ENCODE measurements at places on chromosomes 4 and X.

DNA sequence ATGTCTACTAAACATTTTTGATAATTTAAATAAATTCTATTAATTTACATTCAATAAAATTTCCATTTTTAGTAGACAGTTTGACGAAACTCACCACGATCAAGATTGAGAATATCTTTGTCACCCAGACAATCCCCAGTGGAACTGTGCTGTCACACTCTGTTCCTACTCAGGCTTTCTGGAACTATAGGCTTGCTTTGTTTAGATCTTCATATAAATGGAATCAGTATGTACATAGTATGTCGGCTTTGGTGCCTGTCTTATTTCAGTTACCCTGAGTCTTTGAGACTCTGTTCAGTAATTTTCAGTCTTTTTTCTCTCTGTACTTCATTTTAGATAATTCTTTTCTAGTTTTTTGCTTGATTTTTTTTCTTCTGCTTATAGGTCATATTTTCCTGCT is 163.5 kb upstream of the EMCN start:
- DNase-seq = no peak

DNA sequence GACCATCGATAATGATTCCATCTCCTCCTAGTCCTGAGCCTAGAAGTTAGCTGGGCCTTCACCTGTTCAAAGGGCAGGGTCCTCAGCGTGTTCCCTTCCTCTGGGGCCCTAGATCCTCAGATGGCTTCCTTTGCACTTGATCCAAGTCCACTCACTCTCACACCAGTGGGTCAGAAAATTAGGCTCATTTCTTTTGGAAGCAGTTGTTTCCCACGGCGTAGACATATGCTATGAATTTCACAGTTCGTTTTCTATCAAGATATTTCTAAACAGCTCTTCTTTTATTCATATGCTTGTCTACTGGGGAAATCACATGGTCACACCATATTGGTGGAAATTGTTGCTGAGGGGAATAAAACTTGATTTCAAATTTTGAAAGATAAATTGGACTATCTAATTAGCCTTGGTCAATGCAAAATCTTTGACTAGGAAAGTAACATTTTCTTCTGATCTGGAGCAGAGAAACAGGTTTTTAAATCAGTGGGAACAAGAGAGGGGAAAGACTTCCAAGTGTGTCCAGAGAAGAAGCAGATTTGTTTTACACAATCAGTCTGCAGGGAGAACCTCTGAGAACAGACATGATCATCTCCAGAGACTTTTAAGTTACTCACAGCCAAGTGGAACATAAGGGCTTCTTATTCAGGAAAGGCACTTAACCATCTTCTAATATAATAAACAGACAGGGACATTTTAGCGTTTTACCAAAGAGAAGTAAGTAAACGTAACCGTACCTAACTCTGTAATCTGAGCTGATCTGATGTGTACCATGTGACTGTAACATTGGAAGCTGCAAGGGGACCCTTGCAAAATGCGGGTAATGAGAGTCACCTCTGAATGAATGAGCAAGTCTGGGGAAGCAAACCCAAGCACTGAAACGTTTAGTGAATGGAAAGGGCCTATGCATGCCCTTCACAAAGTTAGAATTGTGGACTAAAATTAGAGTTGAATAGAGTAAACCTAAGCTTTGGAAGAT is 455.7 kb upstream of the FAT1 start:
- no peak for DNase-seq

DNA sequence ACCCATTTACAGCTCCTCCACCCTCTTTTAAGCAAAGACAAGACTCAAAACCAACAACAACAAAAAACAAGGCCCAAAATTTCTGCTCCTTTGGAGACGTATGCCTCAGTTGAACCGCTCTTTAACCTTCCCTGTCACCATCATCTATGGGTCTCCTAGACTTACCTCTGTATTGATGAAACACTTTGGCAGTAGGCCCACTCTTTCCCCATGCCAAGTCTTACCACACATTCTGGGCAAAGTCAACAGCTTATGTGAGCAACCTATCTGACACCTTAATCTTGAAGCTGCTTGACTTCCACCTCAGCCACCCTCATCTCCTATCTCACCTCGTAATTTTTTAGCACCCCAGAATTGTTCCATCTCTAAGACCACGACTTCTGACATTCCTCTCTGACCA is 99.7 kb upstream of the CXorf66 start:
- DNase-seq = no peak

DNA sequence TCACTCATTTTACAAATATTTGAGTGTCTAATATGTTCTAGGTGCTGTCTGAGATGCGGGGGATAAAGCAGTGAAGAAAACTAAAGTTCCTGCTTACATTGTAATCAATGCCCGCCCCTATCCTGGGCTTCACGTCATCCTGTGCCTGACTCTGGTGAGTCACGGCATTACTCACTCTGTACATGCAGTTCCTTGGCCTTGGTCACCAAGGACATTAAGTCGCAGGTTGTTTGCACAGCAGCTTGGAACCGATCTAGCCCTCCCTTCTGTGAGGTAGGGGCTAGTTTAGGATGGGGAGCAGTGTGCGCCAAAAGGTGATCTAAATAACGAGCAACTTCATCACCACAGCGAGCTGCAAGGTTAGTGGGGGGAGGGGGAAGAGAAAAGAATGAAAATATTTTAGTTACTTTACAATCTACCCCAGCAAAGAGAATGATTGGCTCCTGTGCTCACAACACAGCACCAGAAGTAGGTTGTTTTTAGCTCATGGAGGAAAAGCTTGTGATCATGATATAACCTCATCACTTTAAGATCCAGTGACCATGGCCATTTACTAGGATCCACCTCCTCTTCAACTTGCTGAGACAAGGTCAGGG is 48.0 kb upstream of the HDAC8 start:
- no peak for DNase-seq

GRCh38 chrX:119007189-119007770 is 32.9 kb downstream of the LONRF3 start:
- no peak for DNase-seq

- no peak for DNase-seq
Measured at GRCh38 chr4:102428122-102428521, 73.0 kb upstream of the NFKB1 start.
